ENCODE measurements at places on chromosomes 3 and 15. TPM values are rescaled to one million over a fixed set of nuclear protein-coding genes. Genes with fewer than 3 reads are reported as not detected.

Gene EIF3J
- 55.5 TPM for total RNA-seq

Gene OXTR
- total RNA-seq, result 0.79 TPM

Gene GCSAM
- total RNA-seq, result 8.9 TPM

Gene ZNF620
- total RNA-seq, result 5.9 TPM

Gene SLC2A2
- total RNA-seq, result not detected

Gene SLC28A1
- not detected for total RNA-seq

Gene PLSCR4
- total RNA-seq, result 32.5 TPM

Gene IL12A
- 9.1 TPM for total RNA-seq

Gene CCDC54
- not detected for total RNA-seq

DNA sequence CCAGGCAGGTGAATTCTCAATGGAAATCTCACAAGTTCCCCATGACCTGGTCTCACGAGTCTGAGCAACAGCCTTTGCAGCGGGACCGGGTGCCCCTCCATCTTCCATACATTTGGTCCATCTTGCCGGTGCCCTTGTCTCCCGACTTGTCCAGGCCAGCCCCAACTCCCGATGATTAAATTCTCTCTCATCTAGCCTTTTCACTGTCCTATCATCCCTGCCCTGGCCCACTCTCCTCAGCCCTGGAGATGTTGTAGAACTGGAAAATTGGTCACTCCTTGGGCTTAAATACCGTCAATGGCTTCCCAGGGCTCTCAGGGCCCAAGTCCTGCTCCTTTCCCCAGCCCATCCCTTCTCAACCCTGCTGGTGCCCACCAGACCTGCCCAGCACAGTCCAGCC is 34.4 kb downstream of the PRR20G start:
- DNase-seq, result no peak

GRCh38 chr3:78112291-78113010 is 1072.6 kb downstream of the ROBO2 start:
- no peak for DNase-seq

- no peak for DNase-seq
Measured at GRCh38 chr15:78438619-78439285, 736 bp downstream of the IREB2 start.

- DNase-seq, result no peak
Measured at GRCh38 chr15:94235041-94235440, 3.7 kb downstream of the MCTP2 start.

DNA sequence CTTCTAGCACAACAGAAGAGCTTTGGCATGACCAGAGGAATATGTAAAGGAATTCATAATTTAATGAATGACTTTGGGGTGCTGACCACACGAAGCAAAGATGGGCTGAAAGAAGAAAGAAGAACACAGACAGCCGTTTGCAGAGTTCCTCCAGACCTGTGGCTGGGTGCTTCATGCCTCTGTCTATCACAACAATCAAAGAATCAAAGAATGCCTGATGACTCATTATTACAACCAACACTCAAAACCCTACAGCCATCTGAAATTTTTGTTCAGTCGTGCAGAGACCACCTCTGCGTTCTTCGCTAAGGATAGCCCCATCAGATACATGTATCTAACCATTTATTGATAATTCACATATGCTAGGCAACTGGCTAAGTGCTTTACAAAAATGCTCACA is 129.0 kb upstream of the PRICKLE2 start:
- DNase-seq, result no peak

- DNase-seq, result no peak
Measured at GRCh38 chr3:98730338-98730737, 32.8 kb upstream of the ST3GAL6 start.

- DNase-seq, result no peak
Measured at GRCh38 chr3:156812521-156813335, 13.4 kb upstream of the LEKR1 start.

- no peak for DNase-seq
Measured at GRCh38 chr3:57133157-57133556, 32.0 kb downstream of the IL17RD start.

DNA sequence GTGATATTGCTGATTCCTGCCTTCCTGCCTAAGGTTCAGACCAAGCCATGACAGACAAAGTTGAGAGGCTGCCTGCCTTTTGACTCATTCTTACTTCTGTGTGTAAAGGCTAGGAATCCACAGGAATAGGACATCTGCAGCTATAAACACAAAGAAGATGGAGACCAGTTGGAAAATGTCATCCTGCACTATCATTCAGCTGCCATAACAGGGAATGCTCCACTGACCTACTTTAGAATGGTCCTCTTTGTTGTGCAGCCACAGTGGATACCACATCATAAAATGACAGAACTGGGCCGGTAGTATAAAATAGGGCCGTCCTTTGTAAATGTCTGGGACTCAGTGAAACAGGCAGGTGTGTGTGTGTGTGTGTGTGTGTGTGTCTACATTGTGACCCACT is 75.1 kb downstream of the STAC start:
- no peak for DNase-seq

- peak; percentile 72 for DNase-seq
Measured at GRCh38 chr3:37995652-37996641, 5.4 kb downstream of the VILL start.

DNA sequence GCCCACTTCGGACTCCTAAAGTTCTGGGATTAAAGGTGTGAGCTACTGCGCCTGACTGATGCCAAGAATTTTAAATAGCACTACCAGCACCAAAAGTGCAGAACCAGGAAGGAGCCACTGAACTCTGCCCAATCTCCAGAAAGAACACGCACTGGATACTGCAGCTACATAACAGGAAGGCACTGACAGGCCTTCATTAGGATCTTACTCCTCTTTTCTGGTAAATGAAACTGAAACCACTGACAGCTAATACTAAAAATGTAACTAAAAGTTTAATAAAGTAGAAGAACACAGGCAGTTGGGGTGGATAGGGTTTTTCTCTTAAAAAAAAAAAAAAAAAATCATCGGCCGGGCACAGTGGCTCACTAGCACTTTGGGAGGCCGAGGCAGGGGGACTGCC is 74.1 kb upstream of the CHRM5 start:
- no peak for DNase-seq

GRCh38 chr3:159947220-159947619 is 41.4 kb upstream of the IL12A start:
- no peak for DNase-seq

DNA sequence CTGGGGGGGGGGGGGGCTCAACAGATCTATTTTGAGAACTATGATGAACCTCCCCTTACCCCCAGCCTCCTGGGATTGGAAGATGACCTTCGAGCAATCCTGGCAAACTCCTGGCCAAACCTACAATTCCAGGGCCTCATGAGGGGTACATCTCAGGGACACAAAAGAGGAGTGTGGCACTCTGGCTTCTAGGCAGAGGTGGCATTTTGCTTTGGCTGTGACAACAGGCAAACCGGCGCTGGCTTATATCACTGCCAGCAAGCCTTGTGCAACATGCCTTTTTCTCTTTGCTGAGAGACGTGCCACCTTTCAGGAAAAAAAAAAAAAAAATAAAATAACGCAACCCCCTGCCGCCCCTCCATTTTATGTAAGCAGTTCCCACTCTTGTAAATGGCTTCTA is 31.8 kb upstream of the FEZF2 start:
- DNase-seq, result no peak

DNA sequence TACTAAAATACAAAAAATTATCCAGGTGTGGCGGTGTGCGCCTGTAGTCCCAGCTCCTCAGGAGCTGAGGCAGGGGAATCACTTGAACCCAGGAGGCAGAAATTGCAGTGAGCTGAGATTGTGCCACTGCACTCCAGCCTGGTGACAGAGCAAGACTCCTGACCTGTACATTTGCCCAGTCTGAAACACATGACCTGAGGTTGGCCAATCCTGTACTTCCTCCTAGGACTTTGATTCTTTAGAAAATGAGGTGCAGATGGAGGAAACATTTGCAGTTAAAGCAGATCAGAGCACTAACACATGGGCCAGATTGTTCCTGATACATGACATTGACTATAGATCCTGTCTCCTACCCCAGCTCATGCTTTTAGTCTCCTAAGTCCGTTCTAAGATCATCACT is 28.9 kb upstream of the LPP start:
- no peak for DNase-seq
